Stimulated activated CD8-positive, alpha-beta memory T cell treated with anti-CD3 and anti-CD28 coated beads, Interleukin-4, amount 100 ng/mL, for 4 hours (primary cell): ENCODE measurements at places on chromosomes 5 and 9.

DNA sequence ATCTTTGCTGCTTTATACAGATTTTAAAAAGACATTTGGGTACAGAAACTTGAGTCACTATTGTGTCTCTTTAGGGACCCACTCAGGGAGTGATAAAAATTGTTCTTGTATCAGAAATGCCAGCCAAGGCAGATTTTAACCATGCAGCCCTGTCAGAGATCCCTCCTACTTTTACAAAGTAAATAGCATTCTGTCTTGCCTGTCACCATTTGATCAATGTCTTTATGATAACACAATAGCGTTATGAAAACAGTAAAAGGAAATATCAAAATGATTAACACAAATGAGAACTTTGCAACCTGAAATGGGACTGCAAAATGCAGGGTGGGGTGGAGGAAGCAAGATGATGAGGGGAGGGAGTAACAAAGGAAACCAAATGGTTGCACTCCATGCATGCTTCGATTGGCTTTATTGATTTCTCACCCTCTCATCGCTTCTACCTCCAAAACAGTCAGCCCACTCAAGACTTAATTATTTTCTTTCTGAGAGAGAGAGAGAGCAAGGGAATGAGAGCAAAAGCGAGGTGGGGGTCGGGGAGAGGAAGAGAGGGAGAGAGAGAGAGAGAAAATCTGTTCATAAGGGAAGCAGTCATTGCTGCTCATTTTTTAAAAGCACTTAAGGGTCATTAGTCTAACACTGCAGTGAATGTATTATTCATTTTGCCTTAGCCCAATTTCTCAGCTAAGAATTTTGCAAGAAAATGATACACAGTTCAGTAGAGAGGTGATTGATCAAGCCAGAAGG, 576.5 kb downstream of the CSNK1G3 start:
- no peak for DNase-seq

DNA sequence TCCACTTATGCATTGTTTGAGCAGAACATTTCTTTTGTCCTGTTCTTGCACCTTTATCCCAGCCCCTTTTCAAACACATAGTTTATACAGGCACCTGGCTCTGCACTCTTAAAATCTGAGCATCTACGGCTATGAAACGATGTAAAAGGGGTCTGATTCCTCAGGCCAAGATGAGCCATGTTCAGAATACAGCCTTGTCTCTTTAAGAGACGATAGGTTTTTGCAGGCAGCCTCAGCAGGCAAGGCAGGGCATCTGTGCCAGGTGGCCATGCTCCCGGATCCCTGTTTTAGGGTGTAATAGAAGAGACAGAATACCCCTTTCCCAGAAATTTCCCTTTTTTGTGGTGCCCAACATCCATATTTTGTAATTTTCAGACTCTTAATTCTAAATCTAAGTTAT, 89.1 kb upstream of the NFIB start:
- DNase-seq: no peak

DNA sequence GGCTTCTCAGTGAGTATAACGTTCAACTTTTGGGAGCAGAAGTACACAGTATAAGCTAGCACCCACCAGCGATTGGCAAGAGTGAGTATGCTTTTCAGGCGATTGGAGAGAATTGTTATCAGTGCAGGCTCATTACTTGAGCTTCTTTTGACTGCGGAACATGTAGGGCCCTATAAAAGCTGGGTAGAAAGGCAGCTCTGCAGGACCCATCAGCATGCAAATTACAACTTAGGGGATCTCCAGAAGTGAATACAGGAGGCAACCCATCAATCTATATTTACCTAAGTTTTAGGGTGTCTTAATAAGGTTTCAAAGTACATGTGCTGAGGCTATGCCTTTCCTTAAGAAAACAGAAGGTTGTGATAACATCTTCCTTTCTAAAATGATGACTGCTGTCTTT, 225.0 kb downstream of the MLLT3 start:
- DNase-seq: no peak

DNA sequence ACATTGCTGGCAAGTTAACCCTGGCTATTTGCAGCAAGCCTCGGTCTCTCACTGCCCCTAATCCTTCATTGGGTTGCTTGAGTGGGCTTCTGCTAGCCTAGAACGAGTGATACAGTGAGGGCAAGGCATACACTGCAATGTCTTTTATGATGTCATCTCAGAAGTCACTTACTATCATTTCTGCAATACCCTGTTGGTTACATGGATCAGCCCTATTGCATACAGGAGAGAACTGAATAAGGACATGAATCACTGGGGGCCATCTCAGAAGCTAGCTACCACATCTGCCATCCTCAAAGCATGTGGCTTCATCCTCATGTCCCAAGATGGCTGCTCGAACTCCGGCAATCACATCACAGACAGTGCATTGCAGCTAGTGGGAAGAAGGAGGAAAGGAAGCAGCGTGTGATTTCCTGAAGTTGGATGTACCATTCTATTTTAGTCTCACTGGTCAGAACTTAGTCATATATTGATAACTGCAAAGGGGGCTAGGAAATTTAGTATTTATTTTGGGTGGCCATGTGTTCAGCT, 33.3 kb upstream of the CDKN2AIPNL start:
- DNase-seq: no peak

- DNase-seq: no peak
These were observed 201.4 kb downstream of the SMARCA2 start for GRCh38 chr9:2216591-2216990.

DNA sequence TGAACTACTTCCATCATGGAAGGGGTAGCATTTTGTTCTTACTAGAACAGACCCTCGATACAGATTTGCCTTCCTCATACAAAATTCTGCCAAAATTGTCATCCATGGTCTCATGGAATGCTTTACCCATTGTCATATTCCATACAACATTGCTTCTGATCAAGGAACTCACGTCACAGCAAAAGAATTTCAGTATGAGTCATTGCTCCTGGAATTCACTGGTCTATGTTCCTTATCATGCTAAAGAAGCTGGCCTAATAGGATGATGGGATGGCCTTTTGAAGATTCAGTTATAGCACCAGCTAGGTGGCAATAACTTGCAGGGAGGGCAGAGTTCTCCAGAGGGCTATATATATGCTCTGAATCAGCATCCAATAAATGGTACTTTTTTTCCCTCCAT, 18.2 kb upstream of the FNIP1 start:
- no peak for DNase-seq

DNA sequence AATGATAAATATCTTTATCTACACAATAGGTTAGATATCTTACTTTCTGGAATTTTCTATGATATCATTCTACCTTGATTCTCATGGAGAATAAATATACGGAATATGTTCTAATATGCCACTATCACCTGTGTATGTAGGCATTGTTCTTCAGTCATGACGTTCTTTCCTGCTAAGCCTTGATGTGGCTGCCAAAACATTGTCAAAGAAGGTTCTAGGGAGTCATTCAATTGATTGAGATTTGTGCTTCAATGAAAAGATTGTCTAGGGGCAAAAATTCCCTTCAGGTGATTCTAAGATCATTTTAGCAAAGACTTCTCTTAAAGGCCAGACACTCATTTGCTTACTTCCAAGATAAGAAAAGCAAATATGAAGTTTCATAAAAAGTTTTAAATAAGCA, 118.1 kb downstream of the MAT2B start:
- no peak for DNase-seq

DNA sequence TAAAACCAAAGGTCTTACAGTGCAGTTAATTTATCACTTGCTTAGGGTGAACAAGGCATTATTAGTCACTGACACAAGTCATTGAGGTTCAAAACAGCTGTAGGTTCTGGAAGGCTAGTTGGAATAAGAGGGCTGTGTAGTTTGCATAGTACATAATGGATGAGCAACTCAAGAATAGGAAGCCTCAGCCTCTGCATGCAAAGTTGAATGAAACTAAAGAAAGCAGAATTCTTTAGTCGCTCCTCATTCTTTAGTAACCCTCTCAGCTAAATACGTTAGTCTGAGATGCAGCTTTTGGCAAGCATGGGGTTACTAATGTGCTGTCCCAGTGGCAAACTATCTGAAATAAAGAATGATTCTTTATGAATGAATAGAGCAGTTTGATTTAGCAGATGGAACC, 74.2 kb downstream of the ADGRV1 start:
- DNase-seq: no peak

DNA sequence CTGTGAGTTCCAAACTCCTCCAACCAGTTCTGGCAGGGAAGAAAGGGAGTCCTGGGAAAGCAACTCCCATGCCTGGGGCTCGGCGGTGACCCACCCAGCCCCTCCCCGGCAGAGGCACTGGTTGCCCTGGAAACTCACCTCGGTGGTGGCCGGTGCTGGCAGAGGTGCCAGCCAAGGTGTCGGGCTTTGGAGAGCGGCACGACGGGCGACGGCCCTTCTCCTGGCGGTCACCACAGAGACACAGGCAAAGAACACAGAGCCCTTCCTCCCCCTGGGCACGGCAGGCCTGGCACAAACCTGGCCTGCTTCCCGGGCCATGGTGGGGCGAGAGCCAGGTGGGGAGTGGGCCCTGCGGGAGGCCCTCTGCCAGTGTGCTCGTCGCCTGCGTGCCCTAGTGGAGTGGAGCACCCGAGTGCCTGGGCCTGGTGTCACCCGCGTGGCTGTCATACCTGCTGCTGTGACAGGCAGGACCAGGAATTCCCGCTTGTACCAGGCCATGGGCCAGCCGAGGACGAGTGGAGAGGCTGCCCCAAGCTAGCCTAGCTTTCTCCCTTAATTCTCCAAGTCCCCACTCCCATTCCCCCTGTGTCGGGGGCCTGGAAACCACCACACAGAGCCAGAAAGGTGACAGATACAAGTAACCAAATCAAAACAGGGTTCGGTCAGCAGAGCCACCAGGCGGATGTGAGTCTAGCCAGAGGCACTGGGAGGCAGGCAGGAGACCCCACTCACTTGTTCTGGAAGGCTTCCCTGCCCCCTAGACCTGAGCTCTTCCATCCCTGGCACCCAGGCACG, 8.2 kb upstream of the RALGDS start:
- DNase-seq: no peak

- no peak for DNase-seq
These were observed 1.5 kb downstream of the COL27A1 start for GRCh38 chr9:114156657-114157421.

- no peak for DNase-seq
These were observed 135.1 kb upstream of the ERCC6L2 start for GRCh38 chr9:95740217-95741004.

- DNase-seq: no peak
These were observed 349.0 kb upstream of the TARS1 start for GRCh38 chr5:33091571-33092363.

- no peak for DNase-seq
These were observed 246.8 kb downstream of the NSG2 start for GRCh38 chr5:174292348-174292747.

GRCh38 chr9:136808075-136808805, 492 bp downstream of the RABL6 start:
- peak; percentile 19 for DNase-seq

GRCh38 chr5:143395638-143396352, 7.7 kb downstream of the NR3C1 start:
- no peak for DNase-seq
